Stimulated activated CD4-positive, alpha-beta T cell treated with anti-CD3 and anti-CD28 coated beads, Interleukin-1b, Interleukin-23, amount 100 ng/mL, for 1 hour (primary cell): ENCODE measurements at places on chromosomes 3 and 15.

GRCh38 chr3:15611018-15611417, 9.5 kb downstream of the BTD start:
- DNase-seq: no peak

- no peak for DNase-seq
Observed at GRCh38 chr3:196198771-196199753, 12.1 kb downstream of the ZDHHC19 start.

DNA sequence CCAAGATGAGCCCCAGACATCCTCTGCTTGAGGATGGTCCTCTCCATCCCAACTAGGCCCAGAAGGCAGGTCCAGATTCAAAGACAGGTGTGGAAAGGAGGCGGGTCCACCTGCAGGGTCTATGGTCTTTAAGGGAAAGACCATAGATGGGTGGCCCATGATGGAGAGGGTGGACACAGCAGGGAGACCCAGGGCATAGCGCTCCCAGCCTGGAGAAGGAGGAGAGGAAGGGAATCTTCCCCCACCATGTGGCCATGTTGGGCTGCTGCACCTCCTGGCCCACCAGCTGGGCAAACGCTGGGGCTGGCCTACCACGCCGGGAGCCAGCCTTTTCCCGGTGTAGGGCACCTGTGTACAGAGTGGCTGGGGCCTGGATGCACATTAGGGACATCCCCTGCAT, 265.2 kb upstream of the TLE3 start:
- DNase-seq: no peak

GRCh38 chr3:177357352-177358090, 160.2 kb upstream of the TBL1XR1 start:
- no peak for DNase-seq

DNA sequence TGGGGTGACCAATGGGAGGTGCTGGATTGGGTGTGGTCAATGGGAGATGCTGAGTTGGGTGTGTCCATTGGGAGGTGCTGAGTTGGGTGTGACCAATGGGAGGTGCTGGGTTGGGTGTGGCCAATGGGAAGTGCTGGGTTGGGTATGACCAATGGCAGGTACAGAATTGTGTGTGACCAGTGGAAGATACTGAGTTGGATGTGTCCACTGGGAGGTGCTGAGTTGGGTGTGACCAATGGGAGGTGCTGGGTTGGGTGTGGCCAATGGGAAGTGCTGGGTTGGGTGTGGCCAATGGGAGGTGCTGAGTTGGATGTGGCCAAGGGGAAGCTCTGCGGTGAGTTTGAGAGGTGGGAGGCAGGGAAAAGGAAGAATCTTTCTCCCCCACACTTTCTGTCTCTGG, 250.0 kb upstream of the PROK2 start:
- DNase-seq: no peak

- no peak for DNase-seq
Observed at GRCh38 chr3:96619475-96619874, 194.9 kb upstream of the EPHA6 start.

DNA sequence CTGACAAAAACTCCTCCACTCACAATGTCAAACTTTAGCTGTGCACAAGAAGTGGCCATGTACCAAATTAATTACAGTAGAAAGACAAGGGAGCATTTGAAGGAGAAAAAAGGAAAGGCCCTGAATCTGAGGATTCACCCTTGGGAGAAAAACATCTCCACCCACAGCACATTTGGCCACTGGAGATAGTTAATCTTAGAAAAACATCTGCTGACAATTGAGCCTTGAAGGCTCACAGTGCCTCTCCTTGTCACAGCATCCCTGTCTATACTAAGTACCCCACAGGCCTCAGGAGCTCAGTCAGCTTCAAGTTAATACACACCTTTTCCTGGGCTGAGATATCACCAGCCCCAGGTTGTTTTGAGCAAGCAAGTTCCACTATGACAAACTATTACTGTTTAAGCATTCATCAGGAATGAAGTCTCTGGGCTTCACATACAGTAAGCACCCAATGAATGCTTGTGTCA, 78.1 kb upstream of the SETMAR start:
- DNase-seq: no peak

- no peak for DNase-seq
Observed at GRCh38 chr3:180624714-180625113, 22.8 kb downstream of the TTC14 start.

- no peak for DNase-seq
Observed at GRCh38 chr3:64677961-64678716, 9.7 kb downstream of the ADAMTS9 start.

- no peak for DNase-seq
Observed at GRCh38 chr3:143484846-143485512, 363.3 kb downstream of the SLC9A9 start.

DNA sequence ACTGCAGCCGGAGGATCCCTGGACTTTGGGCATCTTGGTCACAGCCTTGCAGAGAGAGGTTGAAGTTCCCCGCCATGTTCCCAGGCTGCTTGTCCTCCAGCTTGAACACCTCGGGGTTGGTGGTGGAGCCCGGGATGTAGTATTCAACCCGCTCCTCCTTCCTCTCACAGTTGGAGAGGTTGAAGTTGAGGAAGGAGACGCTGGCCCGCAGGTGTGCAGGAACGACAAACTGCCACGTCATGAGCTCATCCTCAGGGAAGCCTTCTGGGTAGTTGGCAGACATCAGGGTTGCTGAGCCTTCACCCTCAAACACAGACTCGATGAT, 35.7 kb downstream of the CDCP1 start:
- no peak for DNase-seq

- DNase-seq: no peak
Observed at GRCh38 chr15:49315391-49315823, 107.6 kb upstream of the FGF7 start.
